ENCODE measurements at places on chromosomes 5 and 9. TPM values are rescaled to one million over a fixed set of nuclear protein-coding genes. Genes with fewer than 3 reads are reported as not detected.

The AK8 gene
- total RNA-seq, result 3.6 TPM

The NME5 gene
- not detected for total RNA-seq

The MYMK gene
- not detected for total RNA-seq

The PCDHA4 gene
- total RNA-seq, result 4.2 TPM

The KDM4C gene
- total RNA-seq, result 12.7 TPM

The PCA3 gene
- total RNA-seq, result not detected

The ZNF367 gene
- 10.7 TPM for total RNA-seq

The SIT1 gene
- total RNA-seq, result not detected

The ACSL6 gene
- total RNA-seq, result 7.3 TPM

The OCLN gene
- 7.8 TPM for total RNA-seq

The PKD2L2 gene
- total RNA-seq, result not detected

The MCC gene
- total RNA-seq, result 0.10 TPM

The FUT7 gene
- total RNA-seq, result not detected

The UBAP2 gene
- total RNA-seq, result 26.0 TPM

The PCDHGA12 gene
- not detected for total RNA-seq

The CDC25C gene
- 39.8 TPM for total RNA-seq

The PLPP7 gene
- total RNA-seq, result 8.2 TPM

The AFAP1L1 gene
- 0.12 TPM for total RNA-seq

The TRIM36 gene
- not detected for total RNA-seq

The INSL6 gene
- total RNA-seq, result not detected

The DPYSL3 gene
- total RNA-seq, result not detected

The MARCOL gene
- total RNA-seq, result not detected

The PDLIM4 gene
- total RNA-seq, result not detected

The PRR16 gene
- 0.49 TPM for total RNA-seq

The TTC39B gene
- 2.3 TPM for total RNA-seq

The KIF4B gene
- 0.06 TPM for total RNA-seq

The GFI1B gene
- total RNA-seq, result not detected

The TLX3 gene
- not detected for total RNA-seq

The ADAMTSL2 gene
- total RNA-seq, result not detected

The RNF183 gene
- not detected for total RNA-seq

The NKD2 gene
- 2.1 TPM for total RNA-seq

The IL4 gene
- not detected for total RNA-seq

The CAMK2A gene
- total RNA-seq, result 0.31 TPM

The S1PR3 gene
- total RNA-seq, result not detected

The ROR2 gene
- total RNA-seq, result 3.2 TPM

The CLIC3 gene
- total RNA-seq, result 6.2 TPM

The RLN1 gene
- total RNA-seq, result 0.31 TPM

The SPATA9 gene
- not detected for total RNA-seq

The LHX3 gene
- not detected for total RNA-seq

The WWC1 gene
- 46.3 TPM for total RNA-seq

The TSLP gene
- not detected for total RNA-seq

The SHC3 gene
- total RNA-seq, result not detected
